ENCODE measurements at places on chromosomes 11 and 22.
A peak's percentile ranks its signal among the peaks of the same experiment; 100 is the strongest.

GRCh38 chr22:48837341-48837935 is 990.2 kb downstream of the BRD1 start:
- no peak for DNase-seq

- no peak for DNase-seq
Observed at GRCh38 chr11:116189408-116190170, 583.2 kb downstream of the BUD13 start.

GRCh38 chr11:128499613-128500253 is 87.6 kb downstream of the ETS1 start:
- no peak for DNase-seq

DNA sequence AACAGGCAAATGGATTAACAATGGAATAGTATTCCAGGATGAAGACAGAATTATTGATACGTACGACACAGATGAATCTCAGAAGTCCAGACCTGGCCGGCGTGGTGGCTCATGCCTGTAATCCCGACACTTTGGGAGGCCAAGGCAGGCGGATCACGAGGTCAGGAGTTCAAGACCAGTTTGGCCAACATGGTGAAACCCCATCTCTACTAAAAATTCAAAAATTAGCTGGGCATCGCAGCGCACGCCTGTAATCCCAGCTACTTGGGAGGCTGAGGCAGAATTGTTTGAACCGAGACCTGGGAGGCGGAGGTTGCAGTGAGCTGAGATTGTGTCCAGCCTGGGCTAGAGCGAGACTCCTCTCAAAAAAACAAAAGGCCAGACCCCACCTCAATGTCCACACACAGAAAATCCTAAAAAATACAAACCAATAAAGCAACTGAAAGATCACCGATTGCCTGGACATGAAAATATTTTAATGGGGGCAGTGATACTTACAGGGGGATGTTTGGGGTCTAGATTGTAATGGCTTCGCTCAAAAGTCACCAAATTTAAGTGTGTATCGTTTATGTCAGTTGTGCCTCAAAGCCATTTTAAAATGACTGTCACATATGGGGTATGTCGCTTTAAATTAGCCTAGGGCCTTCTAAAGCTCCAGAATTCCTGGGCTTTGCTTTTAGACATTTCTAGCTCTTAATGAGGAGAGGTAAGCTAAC is 3.8 kb downstream of the RPS25 start:
- no peak for DNase-seq

GRCh38 chr22:47290706-47291430 is 528.4 kb downstream of the TBC1D22A start:
- peak; percentile 43 for DNase-seq
